ENCODE measurements at places on chromosomes 2 and 18. TPM values are rescaled to one million over a fixed set of nuclear protein-coding genes. Genes with fewer than 3 reads are reported as not detected.

Gene RTKN
- 41.9 TPM for total RNA-seq

Gene C18orf54
- 1.6 TPM for total RNA-seq

GRCh38 chr2:172921532-172922236, 154.0 kb upstream of the MAP3K20 start:
- no peak for DNase-seq
- no peaks in the 10 kb centered on the region for H3K36me3 ChIP-seq
- no peak overlapping the region for H3K4me3 ChIP-seq
- H3K4me1 ChIP-seq: no peaks in the 10 kb centered on the region

DNA sequence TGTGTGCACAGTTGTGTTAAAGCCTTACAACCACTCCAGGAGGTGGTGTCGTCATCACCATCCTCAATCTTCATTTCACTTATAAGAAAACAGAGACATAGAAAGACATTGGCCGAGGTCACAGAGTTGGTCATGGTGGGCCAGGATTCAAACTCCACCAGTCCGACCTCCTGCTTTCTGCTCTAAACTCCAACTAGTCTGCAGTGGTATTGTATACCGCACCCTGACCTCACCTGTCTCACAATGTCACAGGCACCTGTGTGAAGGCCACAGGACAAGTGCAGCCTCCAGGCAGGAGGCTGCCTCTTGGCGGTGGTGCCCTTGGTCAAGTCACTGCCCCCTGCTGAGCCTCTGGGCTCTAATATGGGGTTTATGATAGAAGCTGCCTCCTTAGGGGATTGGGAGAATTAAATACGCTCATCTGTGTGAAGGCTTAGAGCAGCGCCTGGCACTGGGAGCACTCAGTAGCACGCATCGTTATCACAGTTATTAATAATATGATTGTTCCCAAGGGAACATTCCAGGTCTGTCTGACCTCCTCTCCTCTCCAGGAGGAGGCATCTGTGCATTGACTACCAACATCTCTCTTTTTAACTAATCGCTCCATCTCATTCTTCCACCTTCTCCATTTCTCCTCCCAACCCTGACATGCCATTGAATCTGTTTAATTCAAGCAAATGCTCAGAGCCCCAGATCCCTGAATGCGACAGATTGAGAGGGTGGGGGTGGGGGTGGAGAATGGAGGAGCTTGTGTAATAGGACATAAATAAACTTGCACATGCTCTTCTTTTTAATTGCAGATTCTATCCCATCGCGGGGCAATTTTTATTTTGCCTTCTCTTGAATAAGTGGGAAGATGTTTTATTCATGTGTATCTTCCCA, 112.7 kb downstream of the MCFD2 start:
- no peaks in the 10 kb centered on the region for H3K27me3 ChIP-seq
- H3K36me3 ChIP-seq: no peaks in the 10 kb centered on the region
- no peak overlapping the region for H3K4me3 ChIP-seq
- DNase-seq: no peak
- peaks cover 19% of the 10 kb centered on the region for H3K4me1 ChIP-seq

DNA sequence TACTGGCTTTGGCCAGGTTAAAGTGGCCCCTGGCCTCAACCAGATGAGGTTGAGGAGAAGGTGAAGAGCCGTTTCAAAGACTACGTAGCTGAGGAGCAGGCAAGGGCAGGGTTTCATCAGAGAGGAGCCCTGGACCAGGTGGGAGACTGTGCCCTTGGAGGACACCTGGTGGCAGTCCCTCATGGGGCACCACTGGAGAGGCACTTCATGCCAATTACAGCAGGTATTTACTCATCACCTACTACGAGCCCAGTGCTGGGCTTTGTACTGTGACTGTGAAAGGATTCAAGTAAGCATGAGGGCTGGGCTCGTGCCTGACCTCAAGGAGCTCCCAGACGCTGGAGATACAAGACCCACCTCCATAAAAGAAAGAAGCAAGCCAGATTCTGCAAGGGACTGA, 37.6 kb downstream of the SMAD7 start:
- H3K36me3 ChIP-seq: no peaks in the 10 kb centered on the region
- no peak overlapping the region for H3K4me3 ChIP-seq
- peaks cover 5% of the 10 kb centered on the region for H3K4me1 ChIP-seq
- no peak overlapping the region for H3K27ac ChIP-seq
- no peak for DNase-seq

GRCh38 chr2:27085673-27086089, 891 bp upstream of the KHK start:
- H3K36me3 ChIP-seq: no peaks in the 10 kb centered on the region
- no peaks in the 10 kb centered on the region for H3K27me3 ChIP-seq
- H3K27ac ChIP-seq: peak overlapping the region; percentile 77
- peak overlapping the region; percentile 63 for H3K4me3 ChIP-seq
- peaks cover 29% of the 10 kb centered on the region for H3K4me1 ChIP-seq
- DNase-seq: peak; percentile 74

Measured in thyroid gland (tissue), 4 donors.